ENCODE measurements at places on chromosomes 12 and 14. TPM values are rescaled to one million over a fixed set of nuclear protein-coding genes. Genes with fewer than 3 reads are reported as not detected.

The NRIP2 gene
- 1.1 TPM for total RNA-seq

The TAS2R20 gene
- total RNA-seq = 5.7 TPM

The ANKS1B gene
- 32.4 TPM for total RNA-seq

The SIX4 gene
- total RNA-seq = 1.5 TPM

The KLRK1 gene
- 1.7 TPM for total RNA-seq

DNA sequence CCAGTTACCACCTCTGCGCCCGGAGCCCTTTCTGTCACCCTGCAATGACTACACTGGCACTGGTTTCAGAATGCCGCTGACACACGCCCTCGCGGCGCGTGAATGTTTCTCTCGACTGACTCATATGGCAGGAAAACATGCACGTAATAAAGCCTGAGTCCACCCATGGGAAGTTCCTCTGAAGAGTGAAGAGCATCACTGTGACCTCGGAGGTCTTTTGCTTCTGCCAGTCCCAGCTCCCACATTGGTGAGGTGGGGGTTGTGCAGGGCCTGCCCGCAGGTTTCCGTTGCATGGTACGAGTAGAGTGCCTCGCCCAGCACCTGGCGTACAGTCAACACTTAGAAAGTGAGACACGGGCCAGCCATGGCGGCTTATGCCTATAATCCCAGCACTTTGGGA is 11.1 kb upstream of the SLC6A12 start:
- DNase-seq = no peak

DNA sequence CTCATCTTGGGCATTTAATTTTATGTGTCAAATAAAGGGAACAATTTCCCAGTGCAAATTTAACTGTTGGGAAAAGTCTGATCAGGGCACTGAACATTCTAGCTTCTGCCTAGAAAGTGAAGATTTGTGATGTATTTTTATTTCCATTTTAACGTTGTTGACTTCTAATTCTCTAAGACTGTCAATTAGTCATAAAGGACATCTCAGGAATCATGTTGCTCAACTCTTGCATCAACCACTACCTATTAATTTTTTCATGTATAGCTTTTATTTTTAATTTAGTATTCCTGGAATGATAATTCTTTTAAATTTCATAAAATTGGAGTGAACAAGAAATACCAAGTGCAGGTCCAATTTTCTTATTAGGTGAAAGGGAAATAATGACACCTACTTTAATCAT is 87.9 kb upstream of the METAP2 start:
- no peak for DNase-seq

- DNase-seq = no peak
Observed at GRCh38 chr14:98138666-98139065, 1133.3 kb downstream of the BCL11B start.

- DNase-seq = peak; percentile 70
Observed at GRCh38 chr14:68245146-68246073, 425.8 kb downstream of the RAD51B start.

GRCh38 chr14:38189930-38190726 is 17.6 kb upstream of the SSTR1 start:
- no peak for DNase-seq

DNA sequence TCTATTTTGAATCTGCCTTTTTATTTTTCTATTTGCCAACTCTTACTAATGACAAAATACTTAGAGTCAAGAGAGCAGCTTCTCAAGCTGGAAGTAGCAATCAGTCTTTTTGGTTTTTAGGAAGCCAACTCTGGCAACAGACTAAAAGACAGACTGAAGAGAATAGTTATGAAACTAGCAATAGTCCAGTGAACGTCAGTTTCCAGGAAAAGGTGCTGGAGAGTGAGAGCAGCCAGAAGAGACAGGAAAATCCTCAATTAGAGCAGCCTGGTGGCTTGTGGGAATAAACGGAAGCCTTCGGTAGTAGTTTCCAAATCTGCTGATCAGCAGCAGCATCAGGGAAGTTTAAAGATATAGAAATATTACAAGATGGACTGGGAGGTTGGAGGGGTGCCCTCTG is 27.1 kb downstream of the ATG14 start:
- no peak for DNase-seq
